Head of caudate nucleus (tissue), 42 donors: ENCODE measurements at places on chromosomes 11 and 22.

GRCh38 chr22:17305076-17305475, 64.2 kb upstream of the CECR2 start:
- no peak for DNase-seq

DNA sequence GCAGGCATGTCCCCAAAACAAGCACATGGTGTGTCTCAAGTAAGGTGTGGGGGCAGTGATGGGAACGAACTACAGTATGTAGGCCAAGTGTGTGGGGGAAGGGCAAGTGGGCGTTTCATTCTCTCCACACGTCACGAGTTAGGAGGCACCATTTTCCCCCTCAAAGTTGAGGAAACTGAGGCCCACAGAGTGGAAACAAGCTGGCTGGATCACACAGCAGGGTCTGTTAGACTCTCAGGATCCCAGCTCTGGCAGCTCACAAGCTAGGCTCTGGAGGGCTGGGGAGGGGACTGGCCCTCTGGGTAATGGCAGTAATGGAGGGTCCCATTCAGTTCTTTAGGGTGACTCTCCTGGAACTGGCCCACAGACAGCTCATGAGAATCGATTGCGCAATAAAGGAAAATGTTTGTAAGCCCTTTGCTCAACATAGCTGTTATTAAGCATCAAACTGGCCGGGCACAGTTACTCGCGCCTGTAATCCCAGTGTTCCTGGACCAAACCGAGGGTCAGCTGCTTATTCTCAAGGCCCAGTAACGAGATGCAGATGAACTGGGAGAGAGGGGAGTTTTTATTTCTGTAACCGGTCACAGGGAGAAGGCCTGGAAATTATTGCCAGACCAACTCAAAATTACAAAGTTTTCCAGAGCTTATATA, 24.1 kb upstream of the TUB start:
- no peak for DNase-seq

DNA sequence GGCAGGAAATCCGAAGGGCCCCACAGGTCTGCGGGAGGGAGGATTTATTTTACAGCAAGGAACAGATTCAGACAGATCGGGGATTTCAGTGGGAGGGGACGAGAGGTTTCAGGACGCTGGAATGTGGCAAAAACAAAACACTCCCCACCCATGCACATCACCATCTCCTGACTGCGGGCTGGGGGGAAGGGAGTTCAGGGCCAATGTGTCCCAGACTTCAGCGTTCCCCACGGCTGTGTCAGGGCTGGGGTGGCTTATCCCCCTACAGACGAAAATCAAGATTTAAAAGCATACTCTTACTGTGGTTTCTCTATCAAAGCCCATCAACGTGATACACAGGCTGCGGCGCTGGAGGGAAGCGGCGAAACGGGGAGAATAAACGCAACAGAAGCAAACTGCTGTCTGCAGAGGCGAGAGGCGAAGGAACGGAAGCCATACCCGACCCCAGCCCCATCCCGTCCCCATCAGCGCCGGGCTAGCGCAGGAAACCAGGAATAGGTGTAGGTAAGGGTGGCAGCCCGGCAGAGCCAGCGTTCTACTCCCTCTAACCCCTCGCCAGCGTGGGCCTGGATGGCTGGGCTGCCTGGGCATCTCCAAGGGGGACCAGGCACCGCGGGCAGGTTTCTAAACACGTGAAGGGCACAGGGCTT, 2.7 kb downstream of the TENM4 start:
- DNase-seq = peak; percentile 27

- DNase-seq = no peak
Observed at GRCh38 chr11:62419314-62419929, 589 bp downstream of the SCGB1A1 start.

DNA sequence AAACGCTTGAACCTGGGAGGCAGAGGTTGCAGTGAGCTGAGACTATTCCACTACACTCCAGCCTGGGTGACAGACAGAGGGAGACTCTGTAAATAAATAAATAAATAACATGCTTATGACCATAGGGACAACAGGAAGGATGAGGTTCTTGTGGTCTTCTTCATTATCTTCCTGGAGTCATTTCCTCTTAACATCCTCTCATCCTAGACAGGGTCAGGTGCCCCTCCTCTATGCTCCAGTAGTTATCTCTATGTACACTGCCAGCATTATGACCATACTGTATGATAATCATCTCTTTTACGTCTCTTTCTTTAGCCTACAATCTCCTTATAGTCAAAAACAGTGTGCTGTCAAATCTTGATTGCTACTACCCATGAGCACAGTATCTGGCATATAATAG, 17.7 kb downstream of the RAB30 start:
- no peak for DNase-seq

GRCh38 chr11:86678296-86678695, 5.9 kb upstream of the ME3 start:
- no peak for DNase-seq

DNA sequence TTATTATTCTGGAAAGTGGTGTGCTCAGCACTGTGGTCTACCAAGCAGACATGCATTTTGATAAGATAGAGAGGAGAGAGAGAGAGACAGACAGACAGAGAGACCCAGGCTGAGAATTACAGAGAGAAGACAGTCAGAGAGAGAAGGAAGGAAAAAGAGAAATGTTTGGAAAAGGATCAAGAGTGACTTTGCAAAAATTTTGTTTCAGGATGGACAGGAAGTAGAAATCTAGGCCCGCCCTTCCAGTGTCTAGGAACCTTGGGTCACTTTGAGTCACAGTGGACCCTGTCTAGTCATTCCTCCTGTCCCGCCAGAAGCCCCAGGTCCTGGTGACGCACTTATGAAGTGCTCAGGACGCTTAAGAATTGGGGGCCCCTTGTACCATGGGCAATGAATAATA, 166.7 kb downstream of the ST3GAL4 start:
- DNase-seq = no peak

GRCh38 chr11:10969387-10969786, 111.5 kb upstream of the ZBED5 start:
- DNase-seq = no peak

DNA sequence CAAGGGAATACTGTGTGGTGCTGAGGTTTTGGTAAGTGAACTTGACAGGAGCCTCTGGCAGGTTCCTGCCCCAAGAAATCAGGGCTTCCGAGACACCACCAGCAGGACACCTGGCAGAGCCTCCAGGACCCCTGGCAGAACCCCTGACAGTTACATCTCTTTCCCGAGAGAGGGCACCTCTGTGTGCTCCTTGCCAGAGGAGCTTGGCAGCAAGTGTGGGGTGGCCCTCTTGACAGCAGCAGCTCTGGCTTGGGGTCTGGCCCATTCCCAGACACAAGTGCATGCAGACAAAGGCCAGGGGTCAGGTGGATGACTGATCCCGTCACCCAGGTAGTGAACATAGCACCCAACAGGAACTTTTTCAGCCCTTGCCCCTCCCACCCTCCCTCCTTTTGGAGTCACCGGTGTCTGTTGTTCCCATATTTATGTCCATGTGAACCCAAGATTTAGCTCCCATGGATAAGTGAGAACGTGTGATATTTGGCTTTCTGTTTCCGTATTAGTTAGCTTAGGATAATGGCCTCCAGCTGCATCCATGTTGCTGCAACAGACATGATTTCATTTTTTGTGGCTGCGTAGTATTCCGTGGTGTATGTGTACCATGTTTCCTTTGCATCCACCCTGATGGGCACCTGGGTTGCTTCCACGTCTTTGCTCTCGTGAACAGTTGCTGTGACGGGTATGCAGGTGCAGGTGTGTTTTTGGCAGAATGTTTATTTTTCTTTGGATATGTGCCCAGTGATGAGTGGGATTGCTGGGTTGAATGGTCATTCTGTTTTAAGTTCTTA, 21.2 kb upstream of the OSBPL5 start:
- no peak for DNase-seq

DNA sequence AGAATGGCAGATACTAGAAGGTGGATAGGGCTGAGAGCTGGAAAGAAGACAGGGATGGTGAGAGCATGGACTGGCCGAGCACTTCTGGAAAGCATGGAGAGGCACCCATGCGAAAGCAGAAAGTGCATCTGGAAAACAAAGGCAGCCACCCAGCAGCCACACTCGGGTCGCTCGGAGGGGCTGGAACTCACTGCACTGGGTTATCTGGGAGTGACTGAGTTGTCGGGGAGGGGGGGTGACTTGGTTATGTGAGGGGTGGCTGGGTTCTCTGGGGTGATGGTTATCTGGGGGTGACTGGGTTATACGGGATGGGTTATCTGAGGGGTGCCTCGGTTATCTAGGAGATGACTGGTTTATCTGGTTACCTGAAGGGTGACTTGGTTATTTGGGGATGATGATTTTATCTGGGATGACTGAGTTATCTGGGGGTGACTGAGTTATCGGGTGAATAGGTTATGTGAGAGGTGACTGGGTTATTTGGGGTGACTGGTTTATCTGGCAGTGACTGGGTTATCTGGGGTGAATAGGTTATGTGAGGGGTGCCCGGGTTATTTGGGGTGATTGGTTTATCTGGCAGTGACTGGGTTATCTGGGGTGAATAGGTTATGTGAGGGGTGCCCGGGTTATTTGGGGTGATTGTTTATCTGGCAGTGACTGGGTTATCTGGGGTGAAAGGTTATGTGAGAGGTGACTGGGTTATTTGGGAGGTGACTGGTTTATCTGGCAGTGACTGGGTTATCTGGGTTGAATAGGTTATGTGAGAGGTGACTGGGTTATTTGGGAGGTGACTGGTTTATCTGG, 2.6 kb upstream of the PANX2 start:
- DNase-seq = no peak

- no peak for DNase-seq
Observed at GRCh38 chr11:96614846-96615245, 225.0 kb downstream of the JRKL start.

GRCh38 chr11:121755191-121755590, 302.4 kb upstream of the SORL1-AS1 start:
- DNase-seq = no peak
